ENCODE measurements at places on chromosomes 2 and 18.

DNA sequence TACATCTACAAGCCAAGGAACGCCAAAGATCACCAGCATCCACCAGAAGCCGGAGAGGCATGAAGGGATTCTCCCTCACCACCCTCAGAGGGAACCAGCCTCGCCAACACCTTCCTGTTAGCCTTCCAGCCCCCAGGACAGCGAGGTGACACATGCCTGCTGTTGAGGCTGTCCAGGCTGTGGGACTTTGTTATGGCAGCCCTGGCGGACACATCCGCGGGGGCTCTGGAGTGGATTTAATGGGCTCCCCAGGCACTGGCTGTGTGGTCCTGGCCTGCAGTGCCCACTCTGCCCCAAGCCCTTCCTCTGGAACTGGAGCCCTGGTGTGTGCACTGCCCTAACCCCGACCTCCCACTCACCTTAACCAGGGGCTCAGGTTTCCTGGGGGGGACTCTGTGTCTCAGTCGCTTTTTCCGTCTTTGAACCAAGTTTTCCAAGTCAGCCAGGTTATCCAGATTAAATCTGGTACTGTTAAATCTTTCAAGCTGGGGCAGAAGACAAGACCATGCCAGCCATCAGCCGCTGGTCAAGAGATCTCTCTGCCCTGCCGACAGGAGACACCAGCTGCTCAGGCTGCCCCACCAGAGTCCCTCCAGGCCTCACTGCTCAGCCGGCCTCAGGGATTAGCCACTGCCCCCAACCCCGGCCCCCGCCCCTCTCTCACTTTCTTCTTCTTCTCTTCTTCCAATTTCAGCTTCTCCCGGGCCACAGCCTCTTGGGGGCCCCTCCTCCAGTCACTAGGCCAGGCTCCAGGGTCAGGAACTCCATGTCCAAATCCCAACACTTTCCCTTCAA is 1.9 kb downstream of the ANKRD23 start:
- no peak for DNase-seq

GRCh38 chr2:121080013-121080772 is 204.8 kb downstream of the TFCP2L1 start:
- no peak for DNase-seq

GRCh38 chr2:231928481-231928880 is 2.3 kb upstream of the NPPC start:
- DNase-seq, result no peak

GRCh38 chr2:26521913-26522180 is 43.9 kb upstream of the OTOF start:
- no peak for DNase-seq

DNA sequence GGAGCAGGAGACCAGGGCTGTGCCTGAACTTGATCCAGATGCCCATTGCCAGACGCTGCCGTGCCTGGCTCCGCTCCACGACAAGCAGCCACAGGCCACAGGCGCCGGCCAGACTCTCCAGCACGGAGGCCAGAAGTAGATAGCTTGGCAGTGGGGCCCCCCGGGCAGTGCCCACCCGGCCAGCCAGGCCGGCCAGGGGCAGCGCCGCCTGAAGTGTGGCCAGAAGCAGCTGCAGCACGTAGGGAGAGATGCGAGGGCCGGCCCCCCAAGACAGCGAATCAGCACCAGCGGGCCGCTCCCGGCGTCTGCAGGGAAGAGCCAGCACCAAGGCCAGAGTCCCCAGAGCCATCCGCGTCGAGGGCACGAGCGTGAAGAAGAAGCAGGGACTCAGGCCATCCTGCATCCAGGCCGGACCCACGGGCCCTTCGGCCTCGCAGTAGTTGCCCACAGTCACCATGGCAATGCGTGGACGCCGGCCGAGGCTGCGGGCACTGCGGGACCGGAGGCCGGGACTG is 484 bp downstream of the ABCB6 start:
- DNase-seq, result no peak

- DNase-seq, result no peak
These were observed 16.3 kb downstream of the DTNA start for GRCh38 chr18:34726286-34727004.

DNA sequence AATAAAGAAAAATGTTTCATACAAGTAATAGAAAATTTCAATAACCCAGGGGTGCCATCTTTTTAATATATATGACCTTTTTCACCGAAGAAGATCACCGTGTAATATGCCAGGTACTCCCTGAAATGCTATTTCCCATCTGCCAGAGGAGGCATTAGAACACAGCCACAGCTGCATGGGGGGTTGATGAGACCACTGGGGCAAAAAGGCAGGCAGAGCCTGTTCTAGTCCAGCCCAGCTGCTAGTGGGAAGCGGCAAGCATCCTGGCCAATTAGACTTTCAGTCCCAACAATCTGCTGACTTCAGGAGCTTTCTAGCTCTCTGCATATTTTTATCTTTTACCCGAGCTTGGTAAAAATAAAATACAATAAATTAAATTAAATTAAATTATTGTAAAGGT is 362.6 kb downstream of the RIT2 start:
- DNase-seq, result no peak

GRCh38 chr2:56714400-56714799 is 530.6 kb downstream of the CCDC85A start:
- DNase-seq, result no peak

All from AG04449 (cell line).